ENCODE measurements at places on chromosomes 7 and 10.
A peak's percentile ranks its signal among the peaks of the same experiment; 100 is the strongest.

DNA sequence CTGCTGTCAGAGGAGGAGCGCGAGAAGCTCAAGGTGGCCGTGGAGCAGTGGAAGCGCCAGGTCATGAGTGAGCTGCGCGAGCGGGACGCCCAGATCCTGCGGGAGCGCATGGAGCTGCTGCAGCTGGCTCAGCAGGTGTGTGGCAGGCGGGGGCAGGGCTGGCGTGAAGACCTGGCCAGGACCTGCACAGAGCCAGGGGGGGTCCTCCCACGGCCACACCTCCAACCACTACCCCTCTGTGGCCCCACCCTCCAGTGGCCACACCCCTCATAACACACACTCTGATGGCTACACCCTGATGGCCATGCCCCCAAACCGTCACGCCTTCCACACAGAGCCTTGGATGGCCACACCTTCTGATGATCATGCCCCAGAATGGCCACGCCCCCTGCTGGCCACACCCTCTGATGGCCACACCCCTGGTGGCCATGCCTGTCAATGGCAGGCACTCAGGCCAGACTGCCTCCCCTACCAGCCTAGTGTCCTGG is 23.4 kb upstream of the DPYSL4 start:
- DNase-seq, result no peak

DNA sequence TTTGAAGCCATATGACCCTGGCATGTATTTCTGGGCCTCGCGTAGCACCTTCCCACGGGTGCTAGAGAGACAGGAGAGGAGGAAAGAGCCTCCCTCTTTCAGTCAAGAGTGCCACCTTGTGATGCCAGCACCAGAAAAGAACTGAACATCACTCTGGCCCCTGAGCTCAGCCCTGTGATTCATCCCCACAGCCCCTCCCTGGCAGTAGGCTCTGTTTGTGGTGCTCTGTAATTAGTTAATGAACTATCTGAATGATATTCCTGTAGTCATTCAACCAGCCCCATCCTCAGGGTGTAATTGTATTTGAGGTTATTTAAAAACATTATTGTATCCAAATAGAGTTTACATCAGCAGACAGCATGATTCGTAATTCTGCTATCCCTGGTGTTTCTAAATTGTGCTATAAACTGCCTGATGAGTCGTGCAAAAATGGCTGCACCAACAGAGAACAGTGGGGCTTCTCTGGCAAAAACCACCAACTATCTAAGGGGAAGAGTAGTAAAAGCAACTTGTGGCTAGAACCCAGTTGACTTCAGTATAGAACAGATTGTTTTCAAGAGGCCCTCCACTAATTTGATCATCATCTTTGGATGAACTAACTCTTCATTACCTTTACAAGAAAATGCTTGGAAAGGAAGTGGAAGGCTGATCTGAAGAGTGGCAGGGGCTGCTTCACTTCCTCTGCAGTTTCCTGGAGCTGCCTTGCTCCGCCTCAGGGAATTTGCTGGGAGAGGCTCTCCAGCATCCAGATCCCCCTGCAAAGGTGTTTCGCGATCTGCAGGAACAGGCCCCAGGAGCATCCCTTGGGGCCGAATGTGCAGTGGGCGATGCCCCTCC is 23.7 kb upstream of the TIAL1 start:
- no peak for DNase-seq

GRCh38 chr10:79334573-79334972 is 12.7 kb upstream of the PPIF start:
- no peak for DNase-seq

DNA sequence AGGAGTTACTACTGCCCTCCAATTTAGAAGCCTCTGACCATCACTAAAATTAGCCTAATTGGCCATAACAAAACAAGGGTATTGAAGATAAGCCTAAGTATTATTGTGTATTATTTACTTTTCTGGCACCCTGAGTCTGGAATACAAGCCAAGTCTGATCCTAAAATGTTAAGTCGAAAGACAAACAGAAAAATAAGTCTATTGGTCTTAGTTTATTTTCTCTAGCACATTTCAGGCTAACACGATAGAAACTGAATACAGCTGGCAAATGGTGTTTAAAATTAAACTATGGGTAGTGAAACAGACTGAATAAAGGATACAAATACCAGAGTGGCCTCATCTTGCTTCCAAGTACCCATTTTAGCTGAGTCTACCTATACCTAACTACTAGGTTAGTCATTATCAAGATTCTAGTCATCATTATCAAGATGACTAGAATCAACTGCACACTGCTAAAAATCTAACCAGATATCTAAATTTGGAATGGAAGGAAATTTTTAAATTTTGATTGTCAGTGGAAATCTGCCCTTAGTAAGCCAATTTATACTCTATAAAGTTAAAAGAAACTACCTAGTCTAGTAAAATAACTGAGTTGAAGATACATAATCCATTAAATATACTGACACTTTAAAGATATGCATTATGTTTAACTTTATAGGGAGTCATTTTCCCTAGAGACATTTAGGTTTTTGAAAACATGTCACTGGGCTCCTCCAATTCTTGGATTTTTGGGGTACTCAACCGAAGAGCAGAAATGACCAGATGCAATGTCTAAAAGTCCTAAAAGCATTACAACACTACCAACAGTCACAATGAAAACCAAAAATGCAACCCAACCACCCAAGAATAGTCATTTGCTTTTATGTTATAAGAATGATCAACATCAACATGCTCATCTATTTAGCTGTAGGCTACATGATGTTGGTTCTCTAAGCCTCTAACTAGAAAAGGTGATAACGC is 80.9 kb downstream of the NT5C2 start:
- DNase-seq, result no peak

GRCh38 chr10:26854524-26854923 is 6.2 kb downstream of the ABI1 start:
- DNase-seq, result no peak

GRCh38 chr7:21355406-21355874 is 72.4 kb upstream of the SP4 start:
- no peak for DNase-seq

GRCh38 chr7:96287559-96287958 is 34.3 kb downstream of the SLC25A13 start:
- no peak for DNase-seq

DNA sequence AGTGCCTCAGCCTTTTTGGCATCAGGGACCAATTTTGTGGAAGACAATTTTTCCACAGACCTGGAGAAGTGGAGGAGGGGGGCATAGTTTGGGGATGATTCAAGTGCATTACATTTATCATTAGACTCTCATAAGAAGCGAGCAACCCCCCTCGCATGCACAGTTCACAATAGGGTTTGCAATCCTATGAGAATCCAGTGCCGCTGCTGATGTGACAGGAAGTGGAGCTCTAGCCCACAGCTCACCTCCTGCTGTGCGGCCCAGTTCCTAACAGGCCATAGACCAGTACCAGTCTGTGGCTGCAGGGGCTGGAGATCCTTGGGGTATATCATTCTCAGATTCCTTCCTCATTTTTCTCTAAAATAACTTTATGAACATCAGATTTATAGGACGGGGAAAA is 50.8 kb downstream of the ATAD1 start:
- no peak for DNase-seq

GRCh38 chr7:129176916-129177710 is 11.3 kb upstream of the SMO start:
- DNase-seq, result no peak

- DNase-seq, result no peak
Observed at GRCh38 chr7:50651271-50651989, 86.2 kb upstream of the DDC start.

DNA sequence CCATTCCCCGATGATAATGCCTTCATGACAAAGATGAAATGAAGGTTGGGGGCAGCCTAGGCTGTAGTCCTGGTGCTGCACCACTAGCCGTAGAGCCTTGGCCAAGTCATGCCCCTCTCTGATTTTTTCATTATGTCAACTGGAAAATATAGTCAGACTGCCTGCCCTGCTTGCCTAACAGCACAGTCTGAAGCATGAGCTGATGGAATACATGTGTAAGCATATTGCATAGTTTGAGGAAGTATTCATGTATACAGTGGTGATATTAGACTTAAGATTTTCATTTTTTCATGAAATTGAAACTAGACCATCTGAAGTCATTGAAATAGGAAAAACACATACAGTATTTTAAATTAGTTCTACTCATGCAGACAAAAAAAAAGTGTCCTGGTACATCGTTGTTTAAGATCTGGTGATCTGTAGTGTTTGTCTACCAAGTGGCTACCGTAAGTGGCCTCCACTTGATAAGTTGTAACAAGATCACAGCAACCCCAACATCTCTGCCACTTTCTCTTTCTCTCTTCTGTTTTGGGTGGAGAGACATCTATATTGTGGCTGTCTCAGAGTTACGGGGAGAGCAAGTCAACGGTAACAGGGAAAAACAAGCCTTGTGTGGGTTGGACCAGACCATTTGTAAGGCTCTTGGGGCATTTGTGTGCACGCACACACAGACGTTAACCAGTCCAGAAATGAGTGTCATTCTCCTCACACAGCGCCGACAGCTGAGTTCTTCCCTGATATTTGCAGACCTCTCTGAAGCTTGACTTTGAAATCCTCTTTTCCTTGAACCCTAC is 716.6 kb upstream of the GALNT17 start:
- DNase-seq, result no peak

GRCh38 chr10:110786172-110786571 is 85.6 kb upstream of the PDCD4 start:
- no peak for DNase-seq

- no peak for DNase-seq
Observed at GRCh38 chr10:84946904-84947303, 618.5 kb downstream of the CCSER2 start.

DNA sequence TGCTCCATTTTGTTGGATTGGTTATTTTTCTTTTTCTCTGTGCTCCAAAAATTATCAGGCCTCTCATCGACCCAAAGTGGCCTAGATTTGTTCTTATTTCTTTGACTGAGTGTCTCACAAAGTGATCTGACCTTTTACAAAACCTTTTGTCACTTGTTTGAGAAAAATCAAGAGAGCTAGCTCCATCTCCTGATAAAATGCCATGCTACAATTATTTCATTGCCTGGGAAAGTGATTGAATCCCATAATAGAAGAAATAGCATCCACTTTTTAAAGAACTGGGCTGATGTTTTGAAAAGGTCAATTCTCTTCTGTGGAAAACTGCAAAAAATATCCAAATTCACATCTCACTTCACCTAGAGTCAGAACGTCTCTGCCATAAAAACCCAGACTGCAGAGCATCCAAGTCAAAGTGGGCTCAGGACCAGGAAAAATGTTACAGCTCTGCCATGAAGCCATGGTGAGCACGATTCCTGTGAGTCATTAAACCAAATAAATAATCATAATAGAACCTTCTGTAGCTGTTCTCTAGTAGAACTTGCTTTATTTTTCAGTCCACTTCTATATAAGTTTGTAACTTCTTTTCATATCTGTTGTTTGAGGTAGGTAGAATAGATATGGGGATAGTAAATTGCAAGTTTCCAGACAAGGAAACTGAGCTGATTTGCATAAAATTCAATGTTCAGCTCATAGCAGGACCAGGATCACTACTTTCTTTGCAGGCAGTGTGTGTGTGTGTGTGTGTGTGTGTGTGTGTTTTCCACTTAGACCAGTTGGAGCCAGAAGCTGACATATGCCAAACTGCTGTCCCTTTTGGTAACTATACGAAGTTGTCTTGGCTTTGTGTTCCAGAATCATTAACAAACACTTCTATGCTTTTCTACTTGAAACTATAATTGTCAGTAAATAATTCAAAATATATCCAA is 632.5 kb upstream of the ANKRD30A start:
- DNase-seq, result no peak

- no peak for DNase-seq
Observed at GRCh38 chr7:940599-941408, 13.7 kb downstream of the ADAP1 start.

GRCh38 chr10:111221682-111222480 is 145.1 kb downstream of the ADRA2A start:
- DNase-seq, result no peak

GRCh38 chr10:89975771-89976170 is 274.4 kb downstream of the KIF20B start:
- DNase-seq, result no peak

DNA sequence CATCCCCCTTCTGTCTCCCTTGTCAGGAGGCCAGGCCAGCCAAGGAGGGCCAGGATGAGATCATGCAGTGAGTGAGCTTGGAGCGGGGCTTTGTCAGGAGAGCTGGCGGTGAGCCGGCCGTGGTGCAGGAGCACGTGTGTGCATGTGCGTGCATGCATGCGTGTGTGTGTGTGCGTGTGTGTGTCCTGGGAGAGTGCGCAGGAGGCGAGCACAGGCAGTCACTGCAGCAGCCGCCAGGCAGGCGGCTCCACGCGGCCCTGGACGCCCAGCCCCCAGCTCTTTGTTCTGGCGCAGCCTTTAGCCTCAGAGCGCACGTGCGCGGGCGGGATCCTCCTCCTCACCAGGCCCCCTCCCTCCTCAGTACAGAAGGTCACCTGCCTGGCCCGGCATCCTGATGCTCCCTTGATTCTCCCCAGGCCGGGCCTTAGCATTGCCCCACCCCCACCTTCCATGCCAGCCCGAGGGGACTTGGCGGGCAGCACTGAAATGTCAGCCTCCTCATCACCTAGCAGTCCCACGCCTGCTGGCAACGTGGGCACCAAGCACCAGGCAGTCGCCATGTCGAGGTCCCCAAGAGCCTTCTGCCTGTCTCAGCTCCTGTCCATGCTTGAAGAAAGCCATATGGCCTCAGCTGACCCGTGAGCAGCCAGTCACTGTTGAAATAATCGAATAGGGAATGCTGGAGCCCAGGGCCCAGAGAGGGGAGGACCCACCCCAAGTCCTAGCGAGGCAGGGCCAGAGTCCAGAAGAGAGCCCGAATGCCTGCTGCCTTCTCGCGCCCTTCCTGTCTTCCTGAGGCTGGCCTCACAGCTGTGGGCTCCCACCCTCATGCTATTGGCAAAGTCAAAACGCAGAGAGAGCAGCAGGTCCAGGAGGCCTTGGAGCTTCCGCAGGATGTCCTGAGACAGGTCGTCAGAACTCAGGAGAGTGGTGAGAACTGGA is 125.9 kb upstream of the PPIF start:
- DNase-seq, result peak; percentile 31

GRCh38 chr7:3605222-3605621 is 304.2 kb downstream of the SDK1 start:
- DNase-seq, result no peak

DNA sequence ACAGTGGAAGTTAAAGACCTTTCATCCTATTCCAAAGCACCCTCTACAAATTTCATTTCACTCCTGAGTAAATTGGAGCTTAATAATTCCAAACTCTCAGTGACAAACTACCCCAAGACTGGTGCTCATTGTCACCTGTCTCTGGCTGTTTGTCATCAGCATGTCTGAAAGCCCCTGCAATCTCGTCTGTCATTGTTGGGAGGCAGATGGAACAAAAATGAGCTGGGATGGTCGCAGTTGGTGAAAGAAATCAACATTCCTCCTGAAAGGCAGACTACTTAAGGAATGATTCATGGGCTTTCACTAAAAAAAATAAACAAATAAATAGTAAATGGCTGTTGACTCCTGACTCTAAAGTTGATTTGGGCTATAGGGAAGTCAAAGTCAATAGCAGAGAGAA is 69.7 kb upstream of the PALS2 start:
- DNase-seq, result no peak

- peak; percentile 16 for DNase-seq
Observed at GRCh38 chr10:55410415-55410885, 609.4 kb upstream of the PCDH15 start.

DNA sequence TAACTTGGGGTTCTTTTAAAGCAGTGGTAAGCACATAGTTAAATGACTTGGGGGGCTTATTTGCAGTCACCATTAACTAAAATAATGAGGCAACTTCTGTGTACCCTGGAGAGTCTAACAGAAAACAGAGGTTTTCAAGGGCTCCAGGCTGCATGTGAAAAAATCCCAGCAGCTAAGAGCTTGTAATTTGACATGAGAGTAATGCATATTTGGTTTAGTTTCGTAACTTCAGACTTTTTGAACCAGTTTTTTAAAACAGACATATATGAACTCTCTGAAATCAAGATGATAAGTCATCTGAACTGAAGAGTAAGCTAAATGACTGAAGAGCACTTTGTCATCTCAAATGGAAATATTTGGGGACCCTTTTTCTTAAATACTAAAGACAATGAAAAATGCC is 40.2 kb upstream of the IFRD1 start:
- DNase-seq, result no peak
